Keratinocyte (primary cell): ENCODE measurements at places on chromosomes 5 and 9. TPM values are rescaled to one million over a fixed set of nuclear protein-coding genes. Genes with fewer than 3 reads are reported as not detected.

TTF1 gene
- polyA plus RNA-seq: 5.3 to 7.5 TPM (median 7.2 TPM) in 3 replicates

SUSD3 gene
- polyA plus RNA-seq: 0.20 to 0.37 TPM in 2 of 3 replicates, not detected in the other

STPG3 gene
- polyA plus RNA-seq: not detected in 3 replicates

IRX1 gene
- 1.00 to 2.4 TPM (median 1.4 TPM) in 3 replicates for polyA plus RNA-seq

- no peak for DNase-seq
These were observed 159.4 kb upstream of the SMARCA2 start for GRCh38 chr9:1855726-1856125.

DNA sequence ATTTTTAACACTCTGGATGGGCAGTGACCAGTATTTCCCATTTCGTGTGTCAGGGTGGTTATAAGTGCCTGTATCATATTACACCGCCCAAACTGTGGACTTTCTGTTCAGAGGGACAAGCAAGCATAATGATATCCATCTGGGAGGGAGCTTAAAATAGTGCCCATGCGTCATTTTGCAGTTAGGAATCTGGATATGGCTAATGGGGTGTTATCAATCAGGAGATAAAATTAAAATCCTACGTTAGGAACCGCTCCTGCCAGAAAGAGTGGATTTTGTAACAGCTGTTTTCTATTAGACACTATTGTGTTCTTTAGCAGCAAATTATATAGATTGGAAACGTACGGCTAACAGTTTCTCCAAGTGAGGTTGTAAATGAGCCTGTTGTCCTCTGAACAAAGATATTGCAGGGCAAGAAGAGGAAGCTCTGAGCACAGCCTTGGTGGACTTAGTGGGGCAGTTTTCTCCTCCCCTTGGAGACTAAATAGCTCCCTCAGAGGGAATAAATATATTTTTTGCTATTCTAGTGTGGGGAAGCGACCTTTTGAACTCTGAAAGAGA lies 160.4 kb downstream of the SPATA31D1 start:
- no peak for DNase-seq

DNA sequence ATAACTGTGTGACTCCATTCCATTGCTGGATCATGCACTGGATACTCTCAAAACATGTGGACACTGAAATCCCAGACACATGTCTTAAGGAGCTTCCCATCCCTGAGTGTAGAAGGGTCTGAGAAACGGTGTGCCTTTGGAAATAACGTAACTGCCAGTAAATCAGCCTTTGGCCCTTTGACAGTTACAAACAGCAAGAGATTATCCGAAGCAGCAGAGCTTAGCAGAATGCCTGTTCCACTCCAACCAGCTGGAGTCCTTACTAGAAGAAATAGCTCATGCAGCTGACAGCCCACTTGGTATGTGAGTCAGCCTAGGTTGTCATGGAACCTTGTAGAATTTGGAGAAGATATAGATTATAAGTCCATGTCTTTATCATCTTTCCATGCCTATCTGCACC lies 7.0 kb downstream of the TMEM252 start:
- DNase-seq: no peak

DNA sequence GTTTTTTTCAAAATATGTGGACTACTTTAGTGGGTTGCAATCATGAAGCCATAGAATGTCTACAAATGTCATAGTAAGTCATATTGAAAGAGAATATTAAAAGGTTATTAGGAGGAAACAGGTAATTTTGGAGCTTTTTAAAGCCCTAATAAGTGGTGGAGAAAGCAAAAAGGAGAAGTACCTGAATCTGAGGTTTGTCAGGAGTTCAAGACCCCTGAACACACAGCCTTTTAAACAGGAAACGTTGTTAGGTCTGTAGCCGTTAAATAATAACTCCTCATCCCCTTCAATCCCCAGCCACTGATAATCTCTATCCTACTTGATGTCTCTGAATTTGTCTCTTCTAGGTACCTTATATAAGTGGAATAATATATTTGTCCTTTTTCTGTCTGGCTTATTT lies 51.1 kb downstream of the SPEF2 start:
- DNase-seq: no peak

DNA sequence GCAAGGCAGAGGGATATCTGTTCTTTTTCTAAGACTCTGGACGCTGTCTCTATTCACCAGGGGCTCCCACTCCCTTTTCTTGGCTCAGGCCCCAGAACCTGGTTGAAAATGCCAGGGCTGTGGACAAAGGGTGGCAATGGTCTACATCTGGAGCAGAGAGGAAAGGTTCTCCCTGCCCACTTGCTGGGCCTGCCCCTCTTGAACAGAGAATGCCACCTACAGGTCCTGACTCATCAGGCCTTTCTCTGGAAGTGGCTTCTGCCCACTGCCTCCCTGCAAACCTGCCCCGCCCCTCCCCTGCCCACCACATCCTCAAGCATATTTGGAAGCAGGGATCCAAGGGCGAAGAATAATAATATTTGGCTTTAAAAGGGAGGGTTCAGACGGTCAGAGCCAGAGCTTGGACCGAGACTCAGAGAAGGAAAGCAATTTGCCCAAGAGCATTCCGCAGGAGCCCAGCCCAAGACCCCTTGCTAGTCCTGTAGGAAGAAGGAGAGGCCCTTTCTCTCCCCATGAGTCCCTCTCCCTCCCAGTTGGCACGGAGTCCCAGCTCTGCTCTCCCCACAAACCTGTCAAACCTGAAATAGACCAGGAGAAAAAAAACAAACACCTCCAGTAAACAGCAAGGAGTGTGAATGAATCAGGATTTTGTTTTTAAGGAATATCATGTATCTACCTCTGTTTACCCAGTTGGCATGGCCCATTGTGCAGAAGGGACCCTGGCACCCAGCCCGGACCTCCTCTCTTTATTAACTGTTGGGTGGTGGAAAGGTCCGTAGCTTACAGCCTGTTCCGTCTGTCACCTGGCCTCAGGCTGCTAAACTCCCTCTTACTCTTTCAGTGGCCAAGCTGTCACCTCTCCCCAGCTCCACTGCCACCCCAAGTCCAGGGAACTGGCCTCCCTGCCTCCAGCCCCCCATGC lies 37.7 kb upstream of the STXBP1 start:
- no peak for DNase-seq

DNA sequence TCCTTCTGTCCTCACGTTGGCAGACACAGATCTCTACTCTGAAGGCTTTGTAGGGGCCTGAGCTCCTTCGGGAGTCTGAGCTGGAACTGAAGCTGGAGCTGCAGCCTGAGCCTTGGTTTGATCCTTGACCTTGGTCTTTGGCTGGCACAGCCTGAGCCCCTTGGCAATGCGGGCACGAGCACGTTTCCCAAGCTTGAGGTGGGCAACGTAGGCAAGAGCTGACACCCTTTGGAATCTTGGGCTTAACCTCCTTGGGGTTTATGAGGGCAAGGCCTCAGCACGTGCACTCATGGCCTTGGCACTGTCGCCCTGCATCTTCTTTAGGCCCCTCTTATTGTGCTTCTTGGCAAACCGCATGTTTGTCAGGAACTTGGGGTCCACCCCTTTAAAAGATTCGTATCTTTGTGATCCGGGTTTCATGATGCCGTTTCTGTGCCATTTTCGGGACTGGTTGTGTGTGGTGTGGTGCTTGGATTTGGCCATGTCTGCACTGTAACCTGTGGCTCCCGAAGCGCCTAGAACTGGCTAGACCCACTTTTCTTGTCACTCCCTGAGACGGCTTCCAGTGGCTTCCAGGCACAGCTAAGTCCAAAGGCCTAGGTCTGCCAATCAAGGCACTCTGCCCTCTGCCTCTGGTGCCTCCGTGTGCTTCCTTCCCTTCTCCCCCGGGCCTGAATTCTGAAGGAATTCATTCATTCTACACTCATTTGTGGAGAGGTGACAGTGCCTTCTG lies 1.4 kb downstream of the SUSD1 start:
- DNase-seq: no peak
